ENCODE measurements at places on chromosomes 6 and 20.

GRCh38 chr20:63911176-63911575 lies 16.2 kb downstream of the DNAJC5 start:
- peak; percentile 83 for DNase-seq

DNA sequence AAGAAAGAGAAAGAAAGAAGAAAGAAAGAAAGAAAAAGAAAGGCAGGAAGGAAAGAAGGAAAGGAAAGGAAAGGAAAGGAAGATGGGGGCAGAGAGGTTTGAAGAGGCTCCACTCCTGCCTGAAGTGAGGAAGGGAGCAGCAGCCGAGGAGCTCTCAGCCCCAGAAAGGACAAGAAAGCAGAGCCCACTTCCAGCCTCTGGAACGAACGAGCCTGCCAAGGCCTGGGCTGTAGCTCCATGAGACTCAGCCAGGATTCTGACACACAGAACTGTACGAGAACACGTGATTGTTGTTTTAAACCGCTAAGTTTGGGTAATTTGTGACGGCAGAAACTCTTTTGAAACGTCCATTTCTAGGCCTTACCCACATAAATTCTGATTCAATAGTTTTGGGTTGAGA lies 69.5 kb downstream of the TTLL2 start:
- no peak for DNase-seq

GRCh38 chr6:169859978-169860703 lies 108.7 kb downstream of the ERMARD start:
- DNase-seq: no peak

GRCh38 chr6:169337886-169338445 lies 84.3 kb upstream of the THBS2 start:
- DNase-seq: no peak

DNA sequence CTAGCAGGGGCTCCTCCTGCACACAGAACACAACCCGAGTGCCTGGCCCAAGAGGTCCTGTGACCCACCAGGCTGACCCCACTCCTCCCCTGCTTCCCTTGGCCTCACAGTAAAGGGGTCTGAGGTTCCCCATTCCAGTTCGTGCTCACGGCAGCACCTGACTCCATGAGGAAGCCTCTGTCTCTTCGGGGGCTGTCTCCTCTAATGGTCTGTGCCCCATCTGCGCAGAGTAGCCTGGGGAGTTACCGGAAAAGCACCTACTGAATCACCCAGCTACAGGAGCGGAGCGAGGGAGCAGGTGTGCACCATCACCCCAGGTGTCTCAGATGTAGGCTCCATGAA lies 93.2 kb downstream of the ASXL1 start:
- DNase-seq: no peak

GRCh38 chr20:32819992-32820697 lies 391 bp downstream of the MAPRE1 start:
- peak; percentile 70 for DNase-seq

GRCh38 chr6:32968867-32969684 lies 682 bp downstream of the BRD2 start:
- peak; percentile 73 for DNase-seq

DNA sequence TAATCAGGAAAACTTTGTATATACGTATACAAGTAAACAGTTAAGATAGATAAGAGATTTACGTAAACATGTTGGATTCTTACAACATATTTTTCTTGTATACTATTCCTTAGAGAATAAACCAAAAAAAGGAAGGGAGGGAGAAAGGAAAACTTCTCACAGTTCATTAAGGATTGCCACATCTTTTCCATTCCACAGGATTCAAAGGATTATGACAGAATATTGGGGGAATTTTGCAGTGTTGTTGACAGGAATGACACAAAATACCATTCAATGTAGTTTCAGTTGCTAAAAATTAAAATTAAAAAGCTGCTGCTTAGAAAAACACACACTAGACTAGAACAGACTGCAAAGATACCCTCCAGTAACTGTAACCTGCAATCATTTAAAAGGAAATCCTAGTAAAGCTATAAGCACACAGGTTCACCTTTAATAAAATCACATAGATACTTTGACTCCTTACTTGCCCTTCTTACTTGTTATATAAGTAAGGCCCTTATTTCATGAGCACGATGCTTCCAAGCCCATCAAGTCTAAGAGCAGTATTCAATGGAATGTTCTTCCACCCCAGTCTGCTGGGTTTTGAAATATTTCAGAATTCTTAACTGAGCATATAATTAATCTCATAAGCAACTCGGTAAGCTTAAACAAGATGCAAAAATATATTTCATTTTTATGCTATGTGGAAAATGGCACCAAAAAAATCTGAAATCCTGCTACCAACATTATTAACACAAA lies 107.8 kb downstream of the SMLR1 start:
- DNase-seq: no peak

DNA sequence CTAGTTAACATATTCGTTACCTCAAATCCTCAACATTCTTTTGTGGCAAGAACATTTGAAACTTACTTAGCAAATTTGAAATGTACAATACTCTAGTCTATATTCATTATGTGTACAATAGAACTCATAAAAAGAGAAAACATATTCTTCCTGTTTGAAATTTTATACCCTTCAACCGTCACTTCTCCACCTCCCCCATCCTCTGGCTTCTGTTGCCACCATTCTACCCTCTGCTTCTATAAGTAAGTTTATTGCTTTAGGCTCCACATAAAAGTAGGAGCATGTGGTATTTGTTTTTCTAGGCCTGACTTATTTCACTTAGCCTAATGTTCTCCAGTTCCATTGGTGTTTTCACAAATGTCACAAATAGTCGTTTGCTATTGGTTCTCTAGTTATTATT lies 205.3 kb downstream of the TENT5A start:
- DNase-seq: no peak

DNA sequence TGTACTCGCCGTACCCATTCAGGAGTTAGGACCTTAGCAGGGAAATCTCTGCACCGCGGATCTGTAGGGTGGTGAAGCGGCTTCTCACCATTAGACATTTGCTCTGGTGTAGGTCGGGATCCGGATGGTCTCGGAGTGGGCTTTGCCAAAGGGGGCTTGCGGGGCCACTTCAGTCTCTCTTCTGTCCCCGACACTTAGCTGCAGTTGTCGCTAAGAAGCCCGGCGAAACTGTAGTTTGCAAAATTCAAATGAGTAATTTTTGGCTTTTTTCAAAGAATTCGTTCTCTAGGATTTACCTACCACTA lies 433 bp downstream of the QRSL1 start:
- DNase-seq: no peak

DNA sequence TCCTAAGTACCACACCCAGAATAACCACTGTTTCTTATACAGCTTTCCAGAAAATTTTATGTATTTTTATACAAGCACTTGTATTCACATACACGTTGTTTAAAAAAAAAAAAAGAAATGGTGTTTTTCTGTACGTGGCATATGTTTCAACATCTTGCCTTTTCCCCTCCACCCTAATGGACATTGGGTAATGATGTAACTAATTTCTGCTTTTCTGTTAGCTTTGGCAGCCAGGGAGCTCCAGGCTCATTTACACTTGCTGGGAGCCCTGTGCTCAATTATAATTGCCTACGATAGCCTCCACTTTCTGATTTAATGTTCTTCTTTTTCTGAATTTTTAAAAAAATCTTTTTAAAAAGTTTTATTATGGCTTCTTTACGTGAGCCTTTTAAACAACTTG lies 352.4 kb downstream of the UTRN start:
- DNase-seq: no peak

GRCh38 chr6:135129136-135129856 lies 51.8 kb upstream of the MYB start:
- DNase-seq: no peak

DNA sequence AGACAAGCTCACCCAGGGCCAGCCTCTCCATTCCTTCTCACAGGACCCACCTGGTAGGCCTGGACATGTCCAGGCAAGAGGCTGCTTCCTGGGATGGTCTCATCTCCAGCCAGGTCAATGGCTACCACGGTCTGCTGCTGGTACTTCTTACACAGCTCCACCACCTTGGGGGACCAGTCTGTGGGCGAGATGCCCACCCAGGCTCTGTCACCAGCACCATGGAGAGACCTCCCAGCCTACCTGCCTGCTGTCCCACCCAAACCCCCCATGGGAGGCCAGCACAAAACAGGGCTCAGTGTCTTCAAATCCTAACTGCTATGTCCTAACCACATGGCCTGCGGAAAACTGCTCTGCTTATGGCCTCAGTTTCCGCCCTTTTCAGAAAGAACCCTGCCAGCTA lies 27.3 kb downstream of the ADA start:
- DNase-seq: no peak

DNA sequence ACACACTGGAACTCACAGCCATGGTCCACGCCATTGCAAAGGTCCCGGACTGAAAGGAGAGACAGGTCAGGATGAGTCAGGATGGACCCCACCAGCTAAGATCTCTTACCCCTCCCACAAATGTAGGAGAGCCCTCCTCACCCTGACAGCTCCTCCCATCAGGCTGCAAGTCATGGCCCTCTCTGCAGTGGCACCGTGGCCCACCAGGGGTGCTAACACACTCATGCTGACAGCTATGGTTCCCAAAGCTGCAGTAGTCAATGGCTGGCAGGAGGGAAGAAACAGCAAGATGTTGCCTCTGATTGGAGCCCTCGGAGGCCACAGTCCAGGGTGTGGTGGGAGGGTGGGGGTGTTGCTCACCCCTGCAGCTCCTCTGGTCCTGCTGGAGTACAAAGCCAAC lies 5.7 kb upstream of the RBPJL start:
- DNase-seq: peak; percentile 64

- DNase-seq: no peak
Observed at GRCh38 chr20:52432740-52433139, 241.2 kb upstream of the ZFP64 start.

DNA sequence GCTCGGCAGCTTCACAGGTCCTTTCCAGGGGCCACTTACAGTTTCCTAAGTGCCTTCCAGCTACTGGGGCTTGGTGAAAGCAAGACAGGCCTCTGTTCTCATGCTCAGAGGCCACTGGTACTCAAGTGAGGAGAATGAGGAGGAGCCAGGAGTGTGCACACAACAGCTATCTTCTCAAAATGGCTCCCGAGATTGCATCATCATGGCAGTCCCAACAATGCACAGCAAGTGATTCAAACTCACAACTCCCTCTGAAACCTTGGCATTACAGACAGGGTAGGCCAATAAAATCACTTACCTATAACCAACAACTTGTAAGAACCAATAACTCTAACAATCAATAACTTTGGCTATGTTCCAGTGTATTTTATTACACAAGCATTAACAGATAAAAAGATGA lies 77.4 kb downstream of the RALGAPA2 start:
- no peak for DNase-seq

- DNase-seq: no peak
Observed at GRCh38 chr20:38152175-38152620, 12.9 kb downstream of the TGM2 start.

DNA sequence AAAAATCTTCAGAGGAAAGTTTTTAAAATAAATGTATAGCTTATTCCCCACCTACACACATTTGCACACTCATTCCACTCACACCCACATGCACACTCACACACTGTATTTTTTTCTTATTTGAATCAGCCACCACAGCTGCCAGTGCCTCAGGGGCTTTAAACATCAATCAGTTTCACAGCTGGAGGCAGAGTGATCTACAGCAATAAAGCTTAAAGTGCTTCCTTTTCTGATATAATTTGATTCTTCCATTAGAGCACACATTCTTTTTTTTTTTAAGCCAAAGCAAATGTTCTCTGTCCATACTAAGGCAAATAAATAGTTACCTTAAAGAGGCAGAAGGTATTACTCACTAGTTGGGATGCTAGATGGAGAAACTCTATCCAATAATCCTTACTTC lies 498.8 kb upstream of the POU3F2 start:
- DNase-seq: no peak

DNA sequence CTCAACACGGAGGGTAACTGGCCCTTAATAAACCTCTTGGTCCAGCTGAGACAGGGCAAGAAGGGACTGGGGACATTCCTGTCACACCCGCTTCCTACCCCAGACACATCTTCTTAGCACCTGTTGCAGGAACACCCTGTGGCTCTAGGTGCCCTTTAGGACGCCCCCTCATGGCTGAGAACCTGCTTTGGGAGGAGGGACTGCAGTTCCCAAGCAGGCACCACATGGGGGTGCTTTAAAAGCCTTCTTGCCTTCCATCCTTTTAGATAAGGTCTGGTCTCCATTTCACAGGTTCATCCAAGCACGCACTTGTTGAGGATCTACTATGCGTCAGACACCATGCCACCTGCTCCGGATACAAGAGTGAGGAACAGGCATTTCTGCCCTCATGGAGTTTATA lies 26.6 kb downstream of the NSFL1C start:
- peak; percentile 26 for DNase-seq

- no peak for DNase-seq
Observed at GRCh38 chr6:113380591-113380990, 476.6 kb upstream of the MARCKS start.

- peak; percentile 71 for DNase-seq
Observed at GRCh38 chr20:36454698-36455427, 86.5 kb upstream of the MYL9 start.

DNA sequence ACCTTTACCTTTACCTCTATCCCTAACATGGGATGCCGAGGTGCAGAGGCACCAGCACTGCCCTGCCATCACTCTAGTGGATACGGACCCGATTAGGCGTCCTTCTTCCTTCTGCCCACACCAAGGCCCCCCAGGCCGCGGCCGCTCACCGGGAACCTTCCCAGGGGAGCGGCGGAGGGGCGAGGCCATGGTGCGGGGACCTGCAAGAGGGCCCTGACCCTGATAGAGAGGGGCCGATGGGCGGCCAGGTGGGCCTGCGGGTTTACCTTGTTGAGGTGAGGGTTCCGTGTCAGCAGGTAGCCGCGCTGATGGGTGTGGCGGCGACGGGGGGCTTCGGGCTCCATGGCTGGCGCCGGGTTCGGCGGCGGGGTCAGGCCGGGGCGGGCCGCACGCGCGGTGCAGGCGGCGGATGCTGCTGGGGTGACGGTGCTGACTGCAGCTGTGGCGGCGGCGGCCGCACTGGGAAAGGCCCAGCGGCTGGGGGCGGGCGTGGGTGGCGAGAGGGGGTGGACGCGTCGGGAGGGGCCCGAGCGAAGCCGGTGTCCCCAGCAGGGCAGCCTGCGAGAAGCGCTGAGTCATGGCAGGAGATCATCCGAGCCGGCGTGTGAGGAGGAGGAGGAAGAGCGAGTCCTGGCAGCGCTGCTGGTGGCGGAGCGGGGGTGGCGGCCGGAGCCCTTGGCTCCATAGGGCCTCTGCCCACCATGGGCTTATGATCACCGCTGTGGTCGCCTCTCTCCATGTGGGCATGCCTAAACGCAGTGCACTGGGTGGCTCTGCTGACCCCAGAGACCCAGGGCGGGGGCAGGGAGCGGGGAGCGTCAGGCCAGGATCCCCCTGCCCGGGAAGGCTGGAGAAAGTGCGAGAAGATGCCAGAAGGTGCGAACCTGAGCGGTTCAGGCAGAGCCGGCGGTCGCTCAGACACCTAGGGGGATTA lies at the start of gene ME1:
ME1 (minus strand) TSS at position 441 of the 934 bp plus-strand sequence; CDS start at position 344, 97 bp downstream.
- DNase-seq: peak; percentile 75

GRCh38 chr6:484086-484745 lies 92.7 kb downstream of the IRF4 start:
- DNase-seq: no peak

DNA sequence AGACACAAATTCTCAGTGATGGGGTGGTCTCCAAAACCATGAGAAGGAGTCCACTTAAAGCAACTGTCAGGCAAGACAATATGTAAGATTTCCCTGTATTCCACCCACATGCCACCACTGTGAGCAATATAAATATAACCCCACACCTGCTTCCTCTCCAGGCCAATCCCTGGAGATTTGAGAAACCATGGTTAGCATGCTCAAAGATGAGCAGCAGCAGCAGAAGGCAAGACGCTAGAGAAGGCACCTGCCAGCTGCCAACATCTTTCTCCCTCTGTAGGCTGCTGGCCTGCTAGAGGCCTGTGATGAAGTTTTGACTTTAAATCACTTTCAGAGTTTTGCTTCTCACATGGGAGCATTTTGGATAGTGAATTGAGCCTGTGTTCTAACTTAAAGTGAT lies 7.9 kb upstream of the SOD2 start:
- DNase-seq: no peak
